ENCODE measurements at places on chromosomes 4 and X.

- no peak for DNase-seq
Measured at GRCh38 chr4:153348006-153348405, 3.5 kb downstream of the MND1 start.

- no peak for DNase-seq
Measured at GRCh38 chr4:186954956-186955355, 231.3 kb upstream of the FAT1 start.

GRCh38 chr4:56183344-56183959, 203.8 kb downstream of the AASDH start:
- peak; percentile 34 for DNase-seq

- DNase-seq = no peak
Measured at GRCh38 chr4:120481756-120482155, 415.1 kb upstream of the MAD2L1 start.

- DNase-seq = no peak
Measured at GRCh38 chrX:79400623-79401022, 33.5 kb upstream of the ITM2A start.

GRCh38 chr4:99640676-99641075, 17.0 kb downstream of the C4orf54 start:
- DNase-seq = no peak

GRCh38 chrX:121283921-121284320, 236.5 kb downstream of the GLUD2 start:
- DNase-seq = no peak

DNA sequence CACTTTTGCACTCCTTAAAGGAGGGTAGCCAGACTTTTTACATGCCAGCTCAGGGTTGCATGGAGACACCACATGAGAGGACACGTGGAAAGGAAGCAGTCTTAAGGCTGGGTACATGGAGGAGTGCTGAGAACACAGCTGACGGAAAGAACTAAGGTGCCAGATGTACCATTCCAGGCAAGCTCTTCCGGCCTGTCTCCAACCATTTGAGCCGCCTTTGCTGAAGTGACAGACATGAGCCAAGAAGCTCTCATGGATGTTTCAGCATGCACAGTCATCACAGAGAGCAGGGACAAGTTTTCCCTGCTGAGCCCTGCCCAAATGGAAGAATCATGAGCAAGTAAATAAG, 83.4 kb upstream of the BMP2K start:
- DNase-seq = no peak

GRCh38 chrX:153333821-153334653, at the start of gene ZNF275:
Gene ZNF275, plus strand, starts transcription at chrX:153334153. Its CDS starts 2,527 bp downstream, at chrX:153336680.
- peak; percentile 78 for DNase-seq

- no peak for DNase-seq
Measured at GRCh38 chrX:9534686-9535085, 69.8 kb downstream of the TBL1X start.

DNA sequence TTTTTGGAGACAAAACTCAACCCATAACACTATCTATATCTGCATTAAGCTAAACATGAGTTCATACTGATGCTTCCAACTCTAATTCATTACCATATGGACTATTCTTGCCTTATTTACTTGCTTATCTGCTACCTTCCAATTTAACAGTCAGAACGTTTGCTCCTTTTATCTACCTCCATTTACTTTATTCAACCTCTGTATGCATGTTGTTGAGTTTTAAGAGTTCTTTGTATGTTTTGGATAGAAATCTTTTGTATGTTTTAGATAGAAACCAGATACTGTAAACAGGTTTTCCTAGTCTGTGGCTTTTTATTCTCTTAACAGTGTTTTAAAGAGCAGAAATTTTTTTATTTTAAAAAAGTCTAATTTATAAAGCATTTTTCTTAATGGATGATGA, 542.2 kb upstream of the NDST4 start:
- DNase-seq = no peak

Data from HuH-7 (cell line).